Adipocyte (in vitro differentiated cells): ENCODE measurements at places on chromosomes 6 and 20.

GRCh38 chr20:50321797-50322480 is 131.3 kb downstream of the CEBPB start:
- peak; percentile 51 for DNase-seq

- DNase-seq: no peak
Measured at GRCh38 chr6:90413867-90414266, 117.2 kb upstream of the BACH2 start.

GRCh38 chr20:58543274-58543673 is 28.1 kb upstream of the APCDD1L start:
- DNase-seq: no peak

GRCh38 chr20:49457444-49457843 is 25.0 kb downstream of the KCNB1 start:
- no peak for DNase-seq

- no peak for DNase-seq
Measured at GRCh38 chr6:130355572-130355971, 10.2 kb upstream of the TMEM200A start.

DNA sequence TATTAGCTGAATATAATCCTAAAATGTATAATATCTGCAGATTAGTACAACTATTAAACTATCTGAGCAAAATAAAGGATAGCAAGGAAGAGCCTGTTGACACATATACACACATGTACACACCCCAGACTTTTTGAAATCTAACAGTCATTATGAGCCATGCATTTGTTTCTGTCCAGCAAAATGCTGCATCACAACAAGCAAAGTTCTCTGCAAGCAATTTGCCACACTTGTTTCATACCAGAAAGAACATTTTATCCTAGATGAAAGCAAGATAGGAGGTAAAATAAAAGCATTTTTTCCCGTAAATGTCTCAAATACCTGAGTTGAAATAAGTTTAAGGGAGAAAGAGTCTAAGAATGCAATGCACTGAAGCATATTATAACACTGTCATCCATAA is 145.2 kb downstream of the COL21A1 start:
- DNase-seq: peak; percentile 52

DNA sequence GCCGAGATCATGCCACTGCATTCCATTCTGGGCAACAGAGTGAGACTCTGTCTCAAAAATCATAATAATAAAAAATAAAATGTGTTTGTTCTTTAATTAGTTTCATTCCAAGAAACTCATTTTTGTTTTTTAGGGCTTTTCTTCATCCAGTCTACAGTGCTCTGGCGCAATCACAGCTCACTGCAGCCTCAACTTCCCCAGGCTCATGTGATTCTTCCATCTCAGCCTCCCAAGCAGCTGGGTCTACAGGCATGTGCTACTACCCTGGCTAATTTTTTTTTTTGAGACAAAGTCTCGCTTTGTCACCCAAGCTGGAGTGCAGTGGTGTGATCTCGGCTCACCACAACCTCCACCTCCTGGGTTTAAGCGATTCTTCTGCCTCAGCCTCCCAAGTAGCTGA is 143.6 kb upstream of the JARID2 start:
- DNase-seq: no peak
